ENCODE measurements at places on chromosomes 2 and 18.

- DNase-seq, result peak; percentile 93
Measured at GRCh38 chr2:218360453-218360852, 3.8 kb downstream of the CATIP start.

- peak; percentile 79 for DNase-seq
Measured at GRCh38 chr2:218290316-218291261, 1.7 kb downstream of the TMBIM1 start.

GRCh38 chr18:54233228-54233625 is 8.8 kb upstream of the MBD2 start:
- DNase-seq, result no peak

- DNase-seq, result peak; percentile 71
Measured at GRCh38 chr18:13159579-13159978, 59.0 kb upstream of the LDLRAD4 start.

- no peak for DNase-seq
Measured at GRCh38 chr18:34947711-34948125, 93.5 kb upstream of the MAPRE2 start.

DNA sequence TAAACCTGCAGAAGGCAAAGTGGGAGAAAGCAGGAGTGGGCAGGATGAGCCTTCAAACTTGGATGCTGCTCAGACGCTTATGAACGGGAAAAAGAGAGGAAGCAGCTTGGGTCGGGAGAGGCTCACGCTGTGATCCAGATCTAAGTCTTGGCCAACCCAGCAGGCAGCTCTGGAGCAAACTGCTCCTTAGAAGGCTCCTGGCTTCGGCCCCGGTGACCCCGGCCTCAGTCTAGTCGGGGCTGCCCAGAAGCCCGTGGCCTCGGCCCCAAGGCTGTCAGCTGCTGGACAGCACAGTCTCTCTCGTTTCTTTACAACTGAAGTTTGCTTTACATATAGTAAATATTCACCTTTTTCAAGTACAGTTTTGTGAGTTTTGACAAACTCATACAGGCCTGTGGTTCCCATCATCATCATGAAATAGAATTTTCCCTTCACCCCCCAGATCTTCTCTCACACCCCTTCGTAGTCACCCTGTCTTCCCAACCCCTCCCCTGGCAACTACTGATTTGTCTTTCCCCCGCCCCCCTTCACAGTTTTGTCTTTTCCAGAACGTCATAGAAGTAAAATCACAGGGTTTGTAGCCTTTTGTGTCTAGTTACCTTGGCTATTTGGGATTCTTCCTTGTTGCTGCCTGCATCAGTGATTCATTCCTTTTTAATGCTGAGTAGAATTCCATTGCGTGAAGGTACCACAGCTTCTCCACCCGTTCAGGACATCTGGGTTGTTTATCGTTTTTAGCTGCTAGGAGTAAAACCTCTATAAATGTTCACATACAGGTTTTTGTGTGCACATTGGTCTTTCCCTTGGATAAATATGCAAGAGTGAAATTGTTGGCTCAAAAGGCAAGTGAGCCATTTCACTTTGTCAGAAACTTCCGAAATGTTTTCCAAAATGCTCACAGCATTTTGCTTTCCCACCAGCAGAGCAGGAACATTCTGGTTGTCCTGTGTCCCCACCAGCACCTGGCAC is 35.1 kb downstream of the MYO7B start:
- no peak for DNase-seq

GRCh38 chr2:196338440-196338839 is 167.1 kb upstream of the STK17B start:
- DNase-seq, result no peak

- DNase-seq, result no peak
Measured at GRCh38 chr18:6610466-6610865, 119.0 kb upstream of the ARHGAP28 start.

DNA sequence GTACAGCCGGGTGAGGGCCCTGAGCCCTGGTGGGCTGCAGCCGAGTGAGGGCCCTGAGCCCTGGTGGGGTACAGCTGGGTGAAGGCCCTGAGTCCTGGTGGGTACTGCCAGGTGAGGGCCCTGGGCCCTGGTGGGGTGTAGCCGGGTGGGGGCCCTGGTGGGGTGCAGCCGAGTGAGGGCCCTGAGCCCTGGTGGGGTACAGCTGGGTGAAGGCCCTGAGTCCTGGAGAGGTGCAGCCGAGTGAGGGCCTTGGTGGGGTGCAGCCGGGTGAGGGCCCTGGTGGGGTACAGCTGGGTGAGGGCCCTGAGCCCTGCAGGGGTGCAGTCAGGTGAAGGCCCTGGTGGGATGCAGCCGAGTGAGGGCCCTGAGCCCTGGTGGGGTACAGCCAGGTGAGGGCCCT is 37.5 kb downstream of the CTDP1 start:
- DNase-seq, result no peak

GRCh38 chr2:71130905-71131244 is 441 bp downstream of the MPHOSPH10 start:
- peak; percentile 66 for DNase-seq

DNA sequence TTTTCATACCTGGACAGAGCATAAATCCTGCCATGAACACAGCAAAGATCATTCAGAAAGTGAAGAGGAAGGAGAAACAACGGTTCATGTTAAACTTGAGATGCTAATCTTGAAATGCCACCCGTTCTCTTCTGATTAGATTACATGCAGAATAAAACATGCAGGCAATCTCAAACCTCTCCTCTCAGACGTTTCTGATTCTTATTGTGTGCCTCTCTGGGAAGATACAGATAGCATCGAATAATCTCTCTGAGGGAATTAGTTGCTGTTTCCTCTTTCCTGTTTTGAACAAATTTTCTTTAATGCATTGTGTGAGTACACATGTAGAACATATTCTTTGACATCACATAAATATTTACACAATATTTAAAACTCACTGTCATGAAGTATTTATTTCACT is 313.4 kb downstream of the PRKCE start:
- no peak for DNase-seq

GRCh38 chr2:226300196-226300886 is 499.3 kb downstream of the IRS1 start:
- no peak for DNase-seq

GRCh38 chr2:241859017-241859435 is 332 bp upstream of the PDCD1 start:
- DNase-seq, result no peak

DNA sequence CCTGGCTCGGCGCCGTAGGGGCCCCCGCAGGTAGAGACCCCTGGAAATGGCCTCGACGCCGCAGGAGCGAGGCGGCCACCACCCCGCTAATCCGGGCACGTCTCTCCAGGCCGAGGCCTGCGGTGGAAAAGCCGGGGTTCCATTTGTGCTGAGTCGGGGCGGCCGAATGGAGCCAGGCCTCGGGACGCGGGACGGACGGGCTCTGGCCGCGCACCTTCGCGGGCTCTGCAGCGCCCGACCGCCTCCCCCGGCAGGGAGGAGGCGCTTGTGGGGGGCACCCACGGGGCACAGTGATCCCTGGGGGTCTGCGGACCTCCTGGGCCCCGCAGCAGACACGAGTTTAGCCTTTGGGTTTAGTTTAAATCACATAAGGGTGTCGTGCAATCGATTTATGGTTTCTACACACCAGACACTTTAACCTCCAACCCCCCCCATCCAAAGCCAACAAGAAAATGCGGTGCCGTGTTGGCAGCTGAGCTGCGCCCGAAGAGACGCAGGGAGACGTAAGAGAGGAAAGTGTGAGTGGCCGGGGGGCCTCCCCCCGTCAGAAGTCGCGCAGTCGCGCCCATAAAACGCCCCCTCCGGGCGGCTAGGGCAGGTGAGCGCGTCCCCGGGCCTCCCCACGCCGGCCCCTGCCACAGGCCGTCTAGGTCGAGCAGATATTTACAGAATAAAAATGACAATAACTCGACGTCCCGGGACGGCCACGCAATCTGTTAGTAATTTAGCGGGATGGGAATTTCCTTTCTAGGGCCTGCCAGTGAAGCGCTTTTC is 1.0 kb upstream of the NFATC1 start:
- DNase-seq, result no peak

- DNase-seq, result no peak
Measured at GRCh38 chr2:172409042-172409441, 18.3 kb upstream of the ITGA6 start.

GRCh38 chr18:48855422-48856377 is 95.1 kb downstream of the SMAD7 start:
- DNase-seq, result no peak

GRCh38 chr2:136025057-136025973 is 39.9 kb upstream of the DARS1 start:
- DNase-seq, result no peak

GRCh38 chr2:75562513-75562864 is 1.8 kb upstream of the EVA1A start:
- no peak for DNase-seq

GRCh38 chr2:6526093-6526824 is 339.4 kb downstream of the CMPK2 start:
- DNase-seq, result peak; percentile 6

- no peak for DNase-seq
Measured at GRCh38 chr2:131369954-131370353, 6.0 kb upstream of the RAB6D start.

- no peak for DNase-seq
Measured at GRCh38 chr2:228329282-228329681, 147.8 kb upstream of the SPHKAP start.

DNA sequence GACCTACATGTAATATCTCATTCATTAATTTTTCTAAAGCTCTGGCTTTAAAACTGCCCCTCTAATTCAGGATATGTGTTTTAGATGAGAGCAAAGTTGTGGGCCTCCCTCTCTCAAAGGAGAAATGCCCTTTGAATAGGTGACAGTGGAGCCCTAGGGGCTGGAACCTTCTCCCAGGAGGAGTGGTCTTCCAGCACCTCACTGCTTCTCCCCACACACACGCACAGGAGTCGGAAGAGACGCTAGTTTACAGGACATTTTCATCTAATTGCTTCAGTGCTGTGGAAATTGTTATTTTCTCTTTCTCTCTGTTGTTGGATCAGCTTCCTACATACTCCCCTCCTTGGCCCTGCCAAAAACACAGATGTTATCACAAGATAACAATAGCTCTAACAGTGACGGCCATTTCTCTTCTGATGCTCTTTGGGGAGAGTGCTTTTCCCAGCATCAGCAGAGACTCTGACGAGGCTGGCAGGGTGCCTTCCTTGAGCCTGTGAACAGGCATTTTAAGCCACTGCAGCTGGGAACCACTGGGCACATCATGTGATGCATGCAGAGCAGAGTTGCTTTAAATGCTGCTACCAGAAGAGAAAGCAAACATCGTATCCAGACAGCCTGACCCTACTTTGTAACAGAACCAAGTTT is 209.4 kb upstream of the SP5 start:
- DNase-seq, result no peak

GRCh38 chr2:127098711-127099110 is 8.2 kb downstream of the BIN1 start:
- DNase-seq, result no peak

DNA sequence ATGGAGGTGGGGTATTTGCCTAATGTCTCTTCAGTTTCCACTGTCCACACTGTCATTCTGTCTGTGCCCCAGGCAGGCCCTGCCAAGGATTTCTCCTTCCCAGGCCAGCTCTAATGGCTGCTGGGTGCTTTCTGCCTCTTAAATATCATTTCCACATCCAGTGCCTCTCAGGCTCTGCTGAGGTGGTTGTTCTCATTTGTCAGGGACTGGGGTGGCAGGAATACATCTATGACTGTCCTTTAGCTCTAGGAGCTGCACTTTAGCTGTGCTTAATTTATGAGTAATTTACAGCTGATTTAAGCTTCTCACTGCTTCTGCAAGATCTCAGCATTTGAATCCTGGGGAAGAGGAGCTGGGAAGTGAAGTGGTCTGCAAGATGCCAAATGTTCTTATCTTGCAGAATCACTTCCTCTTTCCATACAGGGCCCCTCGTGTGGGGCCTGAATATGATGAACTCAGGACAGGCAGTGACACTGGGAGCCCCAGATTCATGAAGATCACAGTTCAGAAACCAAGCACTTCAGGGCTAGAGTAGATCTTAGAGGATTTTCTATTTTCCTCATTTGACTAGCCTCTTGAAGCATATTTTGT is 150.2 kb downstream of the FSHR start:
- DNase-seq, result peak; percentile 25

DNA sequence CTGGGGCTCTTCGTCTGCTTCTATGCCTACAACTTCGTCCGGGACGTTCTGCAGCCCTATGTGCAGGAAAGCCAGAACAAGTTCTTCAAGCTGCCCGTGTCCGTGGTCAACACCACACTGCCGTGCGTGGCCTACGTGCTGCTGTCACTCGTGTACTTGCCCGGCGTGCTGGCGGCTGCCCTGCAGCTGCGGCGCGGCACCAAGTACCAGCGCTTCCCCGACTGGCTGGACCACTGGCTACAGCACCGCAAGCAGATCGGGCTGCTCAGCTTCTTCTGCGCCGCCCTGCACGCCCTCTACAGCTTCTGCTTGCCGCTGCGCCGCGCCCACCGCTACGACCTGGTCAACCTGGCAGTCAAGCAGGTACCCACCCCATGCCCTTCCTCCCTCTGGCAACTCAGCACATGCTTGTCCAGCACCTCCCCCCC is 24.2 kb downstream of the STEAP3 start:
- DNase-seq, result no peak

DNA sequence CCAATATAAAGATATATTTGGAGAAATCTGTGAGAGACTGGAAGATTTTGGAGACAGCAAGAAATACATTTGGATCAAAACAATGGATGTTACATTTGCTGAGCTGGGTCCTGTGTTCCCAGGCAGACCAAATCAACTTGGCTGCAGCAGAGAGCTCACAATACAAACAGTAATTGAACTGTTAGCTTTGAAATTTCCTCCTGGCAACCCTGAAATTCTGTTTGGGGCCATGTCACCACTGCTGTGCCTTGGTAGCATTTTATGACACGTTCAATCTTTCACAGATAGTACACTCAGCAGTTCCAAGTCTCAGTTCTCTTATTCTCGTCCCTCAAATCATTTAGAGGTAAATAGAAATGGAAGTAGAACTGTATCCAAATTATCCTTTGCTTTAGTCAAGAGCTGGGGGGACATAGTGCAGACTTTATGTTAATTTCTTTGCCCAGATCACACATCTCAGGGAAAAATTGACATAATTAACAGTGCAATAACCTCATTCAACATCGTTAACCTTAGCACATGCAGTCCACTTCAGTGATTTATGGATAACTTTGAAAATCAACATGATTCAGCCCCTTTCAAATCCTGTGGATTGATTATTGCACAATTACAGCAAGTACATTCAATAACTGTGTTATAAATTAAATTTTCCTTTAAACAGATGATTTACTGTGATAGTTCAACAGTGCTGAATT is 277.4 kb upstream of the MC4R start:
- DNase-seq, result no peak

DNA sequence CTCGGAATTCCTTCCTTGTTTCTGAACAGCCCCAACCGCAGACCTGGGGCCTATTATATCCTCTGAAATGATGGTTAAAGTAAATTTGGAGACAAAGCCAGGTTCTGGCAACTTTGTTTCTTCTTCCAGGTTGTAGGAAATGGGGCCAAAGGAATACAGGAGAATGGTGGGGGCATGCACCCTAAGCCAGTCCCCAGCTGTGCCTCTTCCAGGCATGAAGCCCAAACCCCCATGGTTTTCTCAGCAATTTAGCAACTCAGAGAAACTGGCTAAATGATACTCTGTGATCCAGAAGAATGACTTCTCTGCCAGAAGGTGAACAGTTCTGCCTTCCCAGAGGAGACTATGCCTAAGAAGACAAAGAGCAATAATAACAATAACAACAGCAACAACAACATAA is 635.0 kb upstream of the FANCL start:
- DNase-seq, result no peak

All from NB4 (cell line).